NCI-H2081 (cell line): ENCODE measurements at places on chromosomes 3 and 15.
A peak's percentile ranks its signal among the peaks of the same experiment; 100 is the strongest.

- DNase-seq, result no peak
These were observed 36.0 kb downstream of the NKIRAS1 start for GRCh38 chr3:23880703-23881339.

GRCh38 chr3:196255776-196256175, 31.8 kb downstream of the PCYT1A start:
- no peak for DNase-seq

DNA sequence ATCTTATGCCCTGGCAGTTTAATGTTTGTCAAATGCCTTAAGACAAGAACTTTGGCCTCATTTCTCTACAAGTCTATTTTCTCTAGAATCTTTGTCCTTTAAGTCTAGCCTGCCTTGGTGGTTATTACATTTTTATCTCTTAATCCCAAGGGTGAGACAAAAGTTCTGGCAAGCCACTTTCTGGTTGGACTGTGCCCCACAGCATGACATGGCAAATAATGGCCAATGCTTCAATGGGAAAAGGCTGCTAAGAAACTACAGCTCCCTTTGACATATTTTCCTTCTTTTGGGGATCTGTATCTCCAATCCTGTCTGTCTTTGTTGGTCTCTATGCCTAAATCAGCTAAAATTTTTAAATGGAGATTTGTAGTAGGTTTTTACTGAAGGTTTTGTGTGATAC, 181.6 kb upstream of the MBNL1 start:
- DNase-seq, result no peak

DNA sequence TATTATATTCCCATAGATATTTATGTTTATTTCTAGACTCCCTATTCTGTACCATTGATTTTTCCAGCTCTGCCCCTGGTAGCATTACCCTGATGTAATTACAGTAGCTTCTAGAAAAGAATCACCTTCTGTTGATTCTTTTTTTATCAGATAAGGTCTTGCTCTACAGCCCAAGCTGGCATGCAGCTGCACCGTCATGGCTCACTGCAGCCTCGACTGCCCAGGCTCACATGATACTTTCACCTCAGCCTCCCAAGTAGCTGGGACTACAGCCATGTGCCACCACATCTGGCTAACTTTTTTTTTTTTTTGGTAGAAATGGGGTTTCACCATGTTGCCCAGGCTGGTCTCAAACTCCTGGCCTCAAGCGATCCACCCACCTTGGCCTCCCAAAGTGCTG, 41.8 kb downstream of the SLC24A1 start:
- no peak for DNase-seq

DNA sequence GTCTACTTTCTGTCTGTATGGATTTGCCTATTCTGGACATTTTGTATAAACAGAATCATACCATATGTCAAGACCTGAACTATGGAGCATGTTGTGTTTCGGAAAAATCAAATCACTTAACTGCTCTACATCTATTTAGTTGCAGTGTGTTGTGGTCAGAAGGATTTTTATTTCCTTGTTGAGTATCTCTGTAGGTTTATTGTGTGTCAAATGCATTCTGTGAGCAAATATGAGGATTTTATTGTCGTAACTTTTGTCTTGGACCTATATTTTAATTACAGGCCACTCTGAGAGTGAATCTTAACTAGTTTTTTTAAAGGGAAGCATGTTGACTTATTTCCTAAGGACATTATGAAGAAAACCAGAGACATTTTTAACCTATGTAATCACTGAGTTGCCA, 84.6 kb upstream of the MYZAP start:
- DNase-seq, result no peak

DNA sequence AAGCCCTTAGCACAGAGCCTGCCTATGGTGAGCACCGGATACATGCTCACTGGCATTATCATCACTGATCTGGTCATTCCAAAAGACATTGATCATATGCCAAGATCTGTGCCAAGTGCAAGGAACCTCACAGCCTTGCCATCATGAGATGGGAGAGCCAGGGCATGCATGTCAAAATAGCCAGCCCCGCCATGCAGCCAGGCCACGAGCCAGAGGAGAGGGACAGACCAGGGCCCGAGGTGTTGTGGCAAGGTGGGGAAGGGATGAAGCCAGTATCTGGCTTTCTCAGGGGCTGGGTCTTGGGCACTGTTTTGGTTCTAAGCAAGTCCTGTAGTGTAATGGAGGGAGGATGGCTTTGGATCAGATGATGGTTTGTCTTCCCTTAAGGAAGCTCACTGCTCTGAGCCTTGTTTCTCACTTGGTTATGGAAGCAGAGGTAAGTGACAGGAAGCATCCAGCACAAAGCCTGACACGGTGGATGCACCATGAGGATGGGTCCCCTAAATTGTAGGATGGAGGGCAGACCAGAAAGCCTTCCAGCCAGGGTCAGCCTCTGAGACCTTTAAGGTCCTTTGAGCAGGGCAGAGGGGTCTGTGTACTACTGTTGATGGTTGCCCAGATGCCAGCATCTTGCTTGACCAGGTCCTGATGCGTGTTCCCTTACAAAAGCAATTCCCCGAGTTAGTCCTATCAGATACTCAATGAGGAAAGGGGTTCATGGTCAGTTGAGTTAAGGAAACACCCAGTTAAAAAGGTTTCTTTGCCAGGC, 247.7 kb upstream of the TLE3 start:
- no peak for DNase-seq

GRCh38 chr15:95930659-95931375, 399.7 kb upstream of the NR2F2 start:
- no peak for DNase-seq

- no peak for DNase-seq
These were observed 72.6 kb upstream of the RORA start for GRCh38 chr15:61301701-61302100.

DNA sequence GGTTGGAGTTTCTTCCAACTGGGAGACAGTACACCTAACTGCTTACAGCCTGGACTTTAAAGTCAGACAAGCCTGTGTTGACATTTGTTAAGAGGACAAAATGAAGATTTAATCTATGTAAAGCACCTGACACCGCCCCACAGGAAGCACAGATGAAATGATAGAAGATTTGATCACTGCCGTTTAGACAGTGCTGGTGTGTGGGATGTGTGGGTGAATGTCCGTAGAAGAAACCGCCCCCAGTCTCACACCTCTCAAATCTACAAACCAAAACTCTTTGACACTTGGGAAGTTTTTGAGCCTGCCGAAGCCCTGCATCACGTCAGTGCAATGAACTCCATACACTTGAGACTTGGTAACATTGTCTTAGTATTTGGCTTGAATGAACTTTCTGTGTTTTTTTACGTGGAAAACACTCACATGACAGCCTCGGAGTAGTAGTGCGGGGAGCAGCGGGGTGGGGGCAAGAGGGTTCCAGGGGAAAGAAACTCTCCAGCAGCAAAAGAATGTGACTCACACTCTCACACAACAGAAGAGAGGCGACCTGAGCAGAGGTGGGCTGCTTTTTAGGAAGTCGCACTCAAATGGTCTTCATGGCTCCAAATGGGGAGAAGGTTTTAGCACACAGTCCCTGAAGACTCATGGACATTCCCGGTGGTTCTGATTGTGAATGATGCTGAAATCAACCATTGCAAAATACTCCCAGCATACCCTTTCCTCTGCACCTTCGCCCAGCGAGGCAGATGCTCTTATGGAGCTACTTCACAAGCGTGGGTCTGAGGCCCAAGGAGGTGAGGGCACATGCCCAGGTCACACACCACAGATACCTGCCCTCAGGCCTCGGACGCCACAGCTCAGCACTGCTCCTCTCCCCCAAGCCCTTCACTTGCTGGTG, 79.2 kb downstream of the SRGAP3 start:
- DNase-seq, result no peak

GRCh38 chr3:26102376-26102775, 312.5 kb downstream of the OXSM start:
- no peak for DNase-seq

GRCh38 chr3:32782407-32782806, 35.4 kb upstream of the TRIM71 start:
- no peak for DNase-seq

DNA sequence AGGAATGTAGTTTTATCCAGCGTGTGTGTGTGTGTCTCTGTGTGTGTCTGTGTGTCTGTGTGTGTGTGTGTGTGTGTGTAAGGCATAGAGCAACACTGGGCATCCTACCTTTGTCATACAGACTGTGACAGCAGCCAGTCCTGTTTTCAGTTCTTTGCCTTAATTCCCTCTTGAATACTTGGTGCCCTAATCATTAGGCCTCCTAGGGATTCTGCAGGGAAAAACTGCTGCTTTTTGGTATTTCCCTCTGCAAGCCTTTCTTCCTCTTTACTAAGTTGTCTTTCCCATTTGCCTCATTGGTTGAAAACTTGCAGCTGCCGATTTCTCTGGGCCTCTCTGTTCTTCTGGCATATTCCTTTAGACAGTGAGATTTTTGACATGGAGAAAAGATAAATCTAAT, 9.2 kb downstream of the SLC25A36 start:
- DNase-seq, result no peak

GRCh38 chr3:87167628-87168456, 59.3 kb upstream of the CHMP2B start:
- peak; percentile 36 for DNase-seq

DNA sequence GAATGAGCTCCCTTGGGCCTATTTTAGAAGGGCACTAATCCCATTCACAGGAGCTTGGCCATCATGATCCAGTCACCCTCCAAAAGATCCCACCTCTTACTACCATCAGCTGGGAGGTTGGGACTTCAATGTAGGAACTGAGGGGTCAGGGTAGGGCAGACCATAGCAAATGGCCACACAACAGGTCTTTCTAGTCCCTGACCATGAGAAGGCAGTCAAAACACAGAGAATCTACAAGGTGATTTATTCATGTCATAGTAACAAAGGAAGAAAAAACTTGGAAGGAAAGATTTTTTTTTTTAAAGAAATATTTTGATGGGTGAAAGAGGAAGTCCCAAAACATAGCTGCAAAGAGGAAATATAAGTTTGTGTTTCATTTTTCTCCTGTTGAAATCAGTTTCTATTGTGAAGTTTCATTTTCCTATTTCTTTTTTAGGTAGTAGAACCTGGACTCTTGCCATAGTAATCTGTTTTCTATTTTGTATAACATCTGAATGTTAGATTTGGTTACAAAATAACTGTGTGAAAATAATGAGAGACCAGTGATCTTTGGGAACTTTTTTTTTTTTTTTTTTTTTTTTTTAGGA, 23.5 kb upstream of the TNFSF10 start:
- no peak for DNase-seq

- DNase-seq, result no peak
These were observed 5.3 kb downstream of the DVL3 start for GRCh38 chr3:184160456-184160855.

GRCh38 chr3:56711344-56711743, 28.3 kb upstream of the TASOR start:
- DNase-seq, result no peak

- no peak for DNase-seq
These were observed 104.8 kb downstream of the FILIP1L start for GRCh38 chr3:100009276-100010086.

DNA sequence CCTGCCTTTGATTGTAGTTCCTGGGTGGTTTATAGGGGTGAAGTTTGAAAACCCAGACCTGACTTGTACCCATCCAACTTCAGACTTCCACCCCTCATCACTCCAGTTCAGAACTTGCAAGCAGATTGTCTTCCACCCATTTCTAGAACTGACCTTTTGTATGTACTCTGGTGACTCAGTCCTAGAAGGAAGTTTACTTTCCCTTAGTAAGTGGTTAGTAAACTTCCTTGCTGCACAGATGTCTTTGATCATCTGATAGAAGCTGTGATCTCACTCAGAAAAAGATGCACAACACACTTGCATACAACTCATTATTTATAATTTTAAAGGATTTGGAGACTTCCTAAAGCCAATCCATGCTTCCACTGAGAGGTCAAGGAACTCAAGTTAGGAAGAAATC, 368.0 kb downstream of the MFSD1 start:
- DNase-seq, result no peak

DNA sequence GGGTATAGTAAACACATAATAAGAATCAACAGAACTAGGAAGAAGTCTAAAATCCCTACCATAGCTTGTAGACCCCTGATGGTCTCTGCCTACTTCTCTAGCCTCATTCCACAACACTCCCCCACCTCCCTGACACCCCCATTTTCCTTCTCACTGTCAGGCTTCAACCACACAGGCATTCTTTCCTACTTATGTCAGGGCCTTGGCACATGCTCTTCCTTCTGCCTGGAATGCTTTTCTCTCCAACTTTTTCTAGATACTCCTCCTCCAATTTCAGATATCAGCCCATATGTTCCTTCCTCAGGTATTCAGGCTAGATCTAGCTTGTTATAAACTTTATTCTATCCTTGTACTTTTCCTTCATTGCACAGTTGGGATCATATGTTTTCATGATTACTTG, 106.0 kb upstream of the MRPL3 start:
- DNase-seq, result no peak

- no peak for DNase-seq
These were observed 245.7 kb upstream of the HES1 start for GRCh38 chr3:193890016-193890897.
